Left renal cortex interstitium (tissue), 4 donors: ENCODE measurements at places on chromosomes 6 and 20.

GRCh38 chr6:72857791-72858585, 236.1 kb downstream of the KCNQ5 start:
- no peak for DNase-seq

GRCh38 chr20:31861385-31862156, 8.8 kb downstream of the DUSP15 start:
- DNase-seq: no peak

- no peak for DNase-seq
Measured at GRCh38 chr6:107304421-107305025, 154.8 kb downstream of the PDSS2 start.

GRCh38 chr6:141107591-141108160, 1025.0 kb upstream of the GJE1 start:
- no peak for DNase-seq

- DNase-seq: no peak
Measured at GRCh38 chr6:30196376-30196775, 16.8 kb downstream of the TRIM26 start.

GRCh38 chr20:47244451-47244850, 112.0 kb downstream of the ZMYND8 start:
- DNase-seq: no peak

DNA sequence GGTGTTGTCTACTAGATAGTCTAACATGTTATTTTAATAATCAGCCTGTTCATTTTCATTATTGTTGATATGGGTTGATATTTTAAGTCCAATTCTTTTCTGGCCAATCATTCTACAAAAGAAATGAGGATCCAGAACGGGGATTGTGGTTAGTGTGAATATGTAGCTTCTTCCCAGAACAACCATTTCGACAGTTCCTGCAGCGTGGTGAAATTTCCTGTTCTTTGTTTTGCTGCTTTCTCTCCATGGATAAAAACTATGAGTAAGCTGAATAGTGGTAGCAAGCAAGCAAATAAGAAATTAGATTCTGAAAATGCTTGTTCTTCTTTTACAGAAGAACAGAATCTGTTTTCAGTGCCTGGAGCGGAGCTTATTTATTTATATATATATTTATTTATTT, 65.5 kb upstream of the F13A1 start:
- no peak for DNase-seq

DNA sequence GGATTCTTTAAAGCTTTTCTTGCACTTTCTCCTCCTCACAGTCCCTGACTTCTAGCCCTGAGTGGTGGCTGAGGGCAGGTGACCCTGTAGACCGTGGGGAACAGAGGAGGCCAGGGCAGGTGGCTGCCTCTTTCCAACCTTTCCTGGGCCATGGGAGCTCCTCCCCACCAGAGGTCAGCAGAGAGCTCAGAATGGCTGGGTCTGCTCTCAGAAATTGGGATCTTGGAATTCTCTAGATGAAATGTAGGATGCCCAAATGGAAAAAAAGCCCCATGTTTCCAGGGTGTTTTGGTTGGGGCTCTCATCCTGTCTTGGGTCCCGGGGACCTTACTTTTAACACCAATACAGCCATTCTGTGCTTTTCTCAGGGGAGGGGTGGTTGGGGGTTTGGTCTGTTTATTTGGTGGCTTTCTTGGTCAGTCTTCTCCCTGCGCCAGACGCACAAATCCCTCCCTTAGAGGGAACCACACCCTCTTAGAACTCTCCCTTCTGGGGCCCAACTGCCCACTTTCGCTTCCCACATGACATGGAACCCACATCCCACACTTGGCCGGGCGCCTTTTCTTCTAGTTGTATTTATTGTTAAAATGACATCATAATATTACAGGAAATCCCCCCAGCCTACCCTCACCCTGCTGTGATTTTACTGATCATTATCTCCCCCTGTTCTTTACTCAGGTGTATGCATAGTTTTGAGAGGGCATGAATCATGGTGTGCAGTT, 17.9 kb downstream of the GNAS start:
- DNase-seq: peak; percentile 76

DNA sequence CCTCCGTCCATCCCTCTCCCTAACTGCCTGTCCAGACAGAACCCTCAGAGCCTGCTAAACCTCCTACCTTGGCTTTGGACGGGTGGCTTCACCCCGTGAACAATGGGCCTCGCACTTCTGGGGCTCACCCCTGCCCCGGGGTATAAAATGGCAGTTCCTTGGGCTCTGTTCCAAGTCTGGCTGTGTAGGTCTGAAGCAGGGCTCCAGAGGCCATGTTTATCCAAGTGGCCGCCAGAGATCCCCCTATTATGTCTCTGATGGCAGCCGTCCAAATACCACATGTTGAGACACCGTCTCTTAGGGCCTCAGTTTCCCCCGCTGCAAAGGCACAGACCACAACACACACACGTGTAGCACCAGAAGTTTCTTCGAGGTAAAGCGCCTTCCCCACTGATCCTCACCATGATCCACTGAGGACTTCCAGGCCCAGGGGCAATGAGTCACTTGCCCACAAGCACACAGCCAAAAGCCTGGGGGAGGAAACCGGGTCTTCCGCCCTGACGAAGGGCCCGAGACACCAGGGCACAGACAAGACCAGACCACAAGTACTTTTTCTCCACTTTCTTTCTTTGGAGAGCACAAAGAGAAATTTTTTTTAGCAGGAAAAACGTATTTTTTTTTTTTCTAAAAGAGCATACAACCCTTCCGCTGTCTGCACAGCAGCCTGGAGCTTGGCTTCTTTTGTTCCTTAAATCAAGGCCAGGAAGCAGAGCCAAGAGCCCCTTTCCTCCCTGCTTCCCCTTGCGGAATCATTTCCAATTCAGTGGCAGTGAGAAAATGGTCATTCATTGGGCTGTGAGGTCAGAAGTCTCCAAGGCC, 11.8 kb downstream of the CPNE5 start:
- DNase-seq: no peak

GRCh38 chr6:52594221-52594620, 17.4 kb upstream of the TRAM2 start:
- no peak for DNase-seq

DNA sequence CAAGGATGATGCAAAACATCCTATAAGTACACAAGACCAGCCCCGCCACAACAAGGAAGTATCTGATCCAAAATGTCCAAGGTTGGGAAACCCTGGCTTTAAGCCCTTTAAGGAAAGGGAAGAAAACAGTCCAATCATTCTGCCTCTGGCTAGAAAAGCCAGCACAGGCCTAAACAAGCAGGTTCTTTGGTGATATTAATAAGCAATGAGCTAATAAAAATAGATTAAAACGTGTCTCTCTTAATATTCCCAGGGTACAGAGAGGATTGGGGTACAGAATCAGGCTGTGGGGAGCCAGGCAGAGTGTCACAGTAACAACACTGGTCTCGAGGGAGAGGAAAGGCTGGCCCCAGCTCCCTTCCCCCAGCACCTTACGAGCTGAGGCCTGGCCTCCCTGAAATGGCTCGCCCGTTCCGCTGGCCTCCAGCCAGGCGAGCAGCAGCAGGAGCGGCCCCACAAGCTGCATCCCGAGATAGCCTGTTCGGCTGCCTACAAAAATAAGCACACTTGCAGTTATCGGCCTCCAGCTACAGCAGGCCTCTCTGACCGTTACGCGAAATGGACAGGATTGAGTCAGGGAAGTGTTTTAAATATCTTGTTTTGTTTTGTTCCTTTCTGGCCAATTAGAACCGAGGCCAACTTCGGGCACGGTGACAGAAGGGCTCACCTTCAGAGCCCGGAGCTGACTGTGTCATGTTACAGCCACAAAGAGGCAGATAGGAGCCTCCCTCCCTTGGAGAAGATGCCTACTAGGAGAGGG, 4.0 kb upstream of the ZMYND8 start:
- DNase-seq: peak; percentile 68

DNA sequence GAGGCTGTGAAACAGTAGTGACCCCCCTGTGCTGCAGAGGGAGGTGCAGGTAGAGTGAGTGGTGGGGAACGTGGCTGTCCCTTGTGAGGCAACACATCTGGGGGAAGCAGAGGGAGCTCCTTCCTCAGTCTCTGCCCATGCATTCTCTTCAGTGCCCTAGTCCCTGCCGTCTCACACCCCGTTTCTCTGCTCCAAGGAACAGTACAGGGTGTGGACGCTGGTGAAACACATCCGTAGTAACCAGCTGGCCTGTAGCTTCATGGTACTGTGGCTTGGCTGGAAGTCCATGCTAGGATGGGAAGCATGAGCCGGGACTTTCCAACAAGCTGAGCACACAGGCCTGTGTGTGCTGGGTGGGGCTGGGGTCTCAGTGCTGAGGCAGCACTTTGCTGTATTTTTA, 25.4 kb upstream of the CST3 start:
- DNase-seq: no peak

- DNase-seq: no peak
Measured at GRCh38 chr20:37741055-37741454, 47.2 kb downstream of the CTNNBL1 start.

GRCh38 chr6:91438570-91438969, 851.7 kb upstream of the MAP3K7 start:
- no peak for DNase-seq
